G401 (cell line): ENCODE measurements at places on chromosomes 2 and 18. TPM values are rescaled to one million over a fixed set of nuclear protein-coding genes. Genes with fewer than 3 reads are reported as not detected.

DNA sequence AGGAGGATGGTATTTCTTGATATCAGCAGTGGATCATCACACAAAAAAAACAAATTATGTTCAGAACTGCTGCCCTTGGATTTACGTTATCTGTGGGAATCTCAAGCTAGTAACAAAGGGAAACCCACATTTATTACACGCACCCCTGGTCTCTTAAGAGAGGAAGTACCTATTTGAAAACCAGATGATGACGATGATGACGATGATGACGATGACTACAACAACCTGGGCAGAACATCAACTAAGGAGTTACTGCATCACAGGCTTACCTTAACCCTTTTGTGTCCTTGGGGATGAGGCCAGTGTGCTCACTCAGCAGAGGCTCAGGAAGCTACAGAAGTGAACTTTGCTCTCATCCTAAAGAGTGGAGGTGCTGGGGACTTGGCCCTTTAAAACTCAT, 169.4 kb downstream of the FSHR start:
- no peak for DNase-seq

DNA sequence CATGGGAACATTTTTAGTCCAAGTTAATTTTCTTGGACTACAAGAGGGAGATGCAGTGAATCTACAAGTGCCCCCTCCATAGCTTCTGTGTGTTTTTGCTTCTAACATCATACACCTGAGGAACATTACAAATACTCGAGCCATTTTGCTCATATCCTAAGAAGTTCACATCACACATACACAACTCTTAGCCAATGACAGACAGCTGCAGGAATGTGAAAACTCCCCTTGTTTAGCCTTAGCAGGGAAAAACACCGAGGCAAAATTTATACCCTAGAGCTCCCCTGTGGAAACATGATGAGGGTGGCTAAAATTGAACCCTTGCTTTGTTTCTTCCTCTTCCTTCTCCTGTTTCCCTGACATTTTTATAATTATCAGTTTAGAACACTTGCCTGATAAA, 928.3 kb upstream of the NRXN1 start:
- DNase-seq: no peak

DNA sequence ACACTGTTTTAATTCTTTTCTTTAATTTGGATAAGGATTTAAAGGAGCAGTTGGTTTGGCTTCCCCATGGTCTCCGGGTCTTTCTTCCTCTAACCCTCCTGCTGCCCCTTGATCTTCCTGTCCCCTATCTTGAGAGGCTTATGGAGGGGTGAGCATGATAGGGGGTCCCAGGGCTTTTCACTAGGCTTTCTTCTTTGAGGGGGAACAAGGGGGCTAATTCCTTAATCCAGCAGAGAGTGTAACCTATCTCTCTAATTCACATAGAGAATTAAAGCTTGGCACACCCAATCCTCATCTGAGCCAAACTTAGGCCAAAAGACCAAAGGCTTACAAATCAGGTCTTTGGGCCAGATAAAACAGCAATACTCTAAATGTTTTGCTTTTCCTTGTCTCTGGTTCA, 21.5 kb upstream of the C2orf66 start:
- no peak for DNase-seq

- no peak for DNase-seq
These were observed 87.0 kb upstream of the LRP1B start for GRCh38 chr2:142217804-142218203.

DNA sequence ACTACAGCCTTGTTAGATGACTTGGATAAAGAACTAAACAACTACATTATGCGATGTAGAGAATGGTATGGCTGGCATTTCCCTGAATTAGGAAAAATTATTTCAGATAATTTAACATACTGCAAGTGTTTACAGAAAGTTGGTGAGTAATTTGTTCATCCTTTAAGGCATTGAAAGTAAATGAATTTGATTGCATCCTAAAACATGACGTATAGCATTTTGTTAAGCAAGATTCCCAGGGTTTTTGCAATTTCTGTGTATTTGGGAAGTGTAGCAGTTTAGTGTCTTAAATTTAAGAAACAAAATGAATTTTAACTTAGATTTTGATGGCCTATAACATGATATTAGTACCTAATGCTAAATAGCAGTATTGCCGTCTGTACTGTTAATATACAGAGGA, 24.8 kb downstream of the NOP58 start:
- DNase-seq: no peak

The UGT1A7 gene
- not detected in 2 replicates for total RNA-seq

The PPM1B gene
- 29.8 and 31.9 TPM in 2 replicates for total RNA-seq
